ENCODE measurements at places on chromosomes 2 and 18.

DNA sequence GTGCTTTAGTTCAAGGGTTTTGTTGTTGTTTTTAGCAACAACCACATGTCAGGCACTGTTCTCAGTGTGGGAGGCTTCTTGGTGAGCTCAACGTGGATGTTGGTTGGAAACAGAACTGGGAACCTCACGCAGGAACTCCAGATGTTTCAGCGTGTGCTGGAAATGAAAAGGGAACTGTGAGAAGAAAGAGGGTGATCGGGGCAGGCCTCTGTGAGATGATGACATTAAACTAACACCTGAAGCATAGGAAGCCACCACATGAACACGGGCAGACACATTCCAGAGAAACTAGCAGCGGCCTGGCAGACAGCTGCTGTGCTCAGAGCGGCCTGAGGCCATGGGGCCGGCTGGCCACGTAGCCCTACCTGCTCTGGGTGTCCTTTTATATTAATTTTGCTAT lies 66.4 kb downstream of the COA5 start:
- DNase-seq, result no peak

DNA sequence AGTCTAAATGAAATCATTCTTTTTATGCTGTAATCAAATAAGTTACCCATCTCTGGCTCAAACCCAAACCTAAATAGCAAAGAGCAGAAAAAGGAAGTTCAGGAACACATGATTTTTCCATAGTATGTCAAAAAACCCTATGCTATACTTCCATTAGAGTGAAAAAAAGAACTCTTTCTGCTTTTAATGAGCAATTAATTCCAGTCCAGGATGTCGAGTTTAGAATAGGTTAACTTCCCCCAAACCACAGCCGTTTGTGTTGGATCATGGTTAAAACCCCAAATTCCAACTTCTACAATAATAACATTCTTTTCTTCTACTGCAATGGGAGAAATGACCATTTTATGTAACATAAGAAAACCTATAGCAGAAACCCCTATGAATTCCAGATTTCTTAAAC lies 171.1 kb upstream of the NRP2 start:
- DNase-seq, result no peak

- DNase-seq, result no peak
These were observed 144.3 kb downstream of the GPD2 start for GRCh38 chr2:156580501-156580900.

DNA sequence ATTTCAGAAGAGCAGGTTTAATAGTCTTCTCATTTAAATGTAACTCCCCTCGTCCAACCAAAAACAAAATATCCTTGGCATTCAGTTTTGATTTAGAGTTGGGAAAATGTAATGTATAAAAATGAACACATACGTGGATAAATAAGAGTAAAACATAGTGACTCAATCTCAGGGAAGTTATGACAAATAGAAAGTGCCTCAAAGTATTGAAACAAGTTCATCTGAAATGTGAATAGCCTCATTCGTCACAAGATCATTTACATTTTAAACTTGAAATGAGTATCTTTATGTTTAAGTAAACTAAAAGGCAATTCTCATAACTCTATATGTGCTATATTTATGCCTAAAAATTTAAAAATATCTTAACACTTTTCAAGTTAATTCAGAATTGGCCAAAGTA lies 122.2 kb upstream of the SMAD7 start:
- no peak for DNase-seq

- no peak for DNase-seq
These were observed 87.8 kb upstream of the TFCP2L1 start for GRCh38 chr2:121372721-121373353.

- no peak for DNase-seq
These were observed 3.5 kb downstream of the DQX1 start for GRCh38 chr2:74522516-74522915.

DNA sequence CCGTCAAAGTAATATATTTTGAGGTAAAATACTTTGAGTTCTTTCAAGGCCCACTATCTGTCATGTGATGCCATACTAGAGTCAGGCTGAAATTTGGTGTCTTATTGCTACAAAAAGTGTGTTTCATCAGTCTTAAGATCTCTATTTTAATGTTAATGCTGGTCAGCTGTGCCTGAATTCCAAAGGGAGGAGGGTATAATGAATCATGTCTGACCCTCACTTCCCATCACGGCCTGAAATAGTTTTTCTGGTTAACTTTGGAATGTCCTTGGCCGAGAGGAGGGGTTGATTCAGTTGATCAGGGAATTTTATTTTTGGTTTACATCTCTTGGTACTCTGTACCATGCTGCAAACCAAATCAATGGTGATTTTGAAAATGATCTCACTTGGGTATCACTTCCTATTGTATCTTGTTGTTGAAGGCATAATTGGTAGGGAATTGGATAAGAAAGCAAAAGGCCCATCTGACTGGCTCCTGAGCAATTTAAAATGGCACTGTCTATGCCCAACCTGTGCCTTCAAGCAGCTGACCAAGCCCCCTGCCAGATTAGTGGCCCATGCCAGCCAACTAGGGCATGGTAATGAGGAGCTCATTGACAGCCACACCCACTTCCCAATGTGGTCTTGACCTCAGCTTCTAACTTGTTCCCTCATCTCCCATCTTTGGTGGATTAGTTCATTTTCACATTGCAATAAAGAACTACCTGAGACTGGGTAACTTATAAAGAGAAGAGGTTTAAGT lies 6.1 kb upstream of the SLC35F5 start:
- no peak for DNase-seq

- DNase-seq, result no peak
These were observed 544.0 kb downstream of the STK39 start for GRCh38 chr2:167703441-167703840.

- no peak for DNase-seq
These were observed 14.9 kb upstream of the E2F6 start for GRCh38 chr2:11480859-11481258.

DNA sequence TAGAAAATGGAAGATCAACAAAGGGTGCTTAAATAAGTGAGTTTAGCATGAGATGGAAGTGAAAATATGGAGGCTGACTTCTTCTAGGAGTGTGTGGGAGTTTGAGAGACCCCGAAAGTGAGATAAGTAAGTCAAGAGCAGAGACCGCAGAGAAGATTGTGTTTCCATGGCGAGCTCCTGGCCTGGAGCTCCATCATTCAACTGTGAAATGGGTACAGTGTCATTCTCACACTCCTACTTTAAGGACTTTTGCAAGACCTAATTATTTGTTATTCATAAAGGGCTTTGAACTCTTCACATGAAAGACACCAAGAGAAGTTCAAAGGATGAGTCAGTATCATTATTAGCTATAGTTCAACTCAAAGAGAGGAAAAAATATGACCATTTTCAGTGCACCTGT lies 134.2 kb upstream of the PIK3C3 start:
- no peak for DNase-seq

- no peak for DNase-seq
These were observed 341.3 kb downstream of the TSN start for GRCh38 chr2:122096761-122097160.

- DNase-seq, result no peak
These were observed 223.6 kb upstream of the GULP1 start for GRCh38 chr2:188068093-188068492.

DNA sequence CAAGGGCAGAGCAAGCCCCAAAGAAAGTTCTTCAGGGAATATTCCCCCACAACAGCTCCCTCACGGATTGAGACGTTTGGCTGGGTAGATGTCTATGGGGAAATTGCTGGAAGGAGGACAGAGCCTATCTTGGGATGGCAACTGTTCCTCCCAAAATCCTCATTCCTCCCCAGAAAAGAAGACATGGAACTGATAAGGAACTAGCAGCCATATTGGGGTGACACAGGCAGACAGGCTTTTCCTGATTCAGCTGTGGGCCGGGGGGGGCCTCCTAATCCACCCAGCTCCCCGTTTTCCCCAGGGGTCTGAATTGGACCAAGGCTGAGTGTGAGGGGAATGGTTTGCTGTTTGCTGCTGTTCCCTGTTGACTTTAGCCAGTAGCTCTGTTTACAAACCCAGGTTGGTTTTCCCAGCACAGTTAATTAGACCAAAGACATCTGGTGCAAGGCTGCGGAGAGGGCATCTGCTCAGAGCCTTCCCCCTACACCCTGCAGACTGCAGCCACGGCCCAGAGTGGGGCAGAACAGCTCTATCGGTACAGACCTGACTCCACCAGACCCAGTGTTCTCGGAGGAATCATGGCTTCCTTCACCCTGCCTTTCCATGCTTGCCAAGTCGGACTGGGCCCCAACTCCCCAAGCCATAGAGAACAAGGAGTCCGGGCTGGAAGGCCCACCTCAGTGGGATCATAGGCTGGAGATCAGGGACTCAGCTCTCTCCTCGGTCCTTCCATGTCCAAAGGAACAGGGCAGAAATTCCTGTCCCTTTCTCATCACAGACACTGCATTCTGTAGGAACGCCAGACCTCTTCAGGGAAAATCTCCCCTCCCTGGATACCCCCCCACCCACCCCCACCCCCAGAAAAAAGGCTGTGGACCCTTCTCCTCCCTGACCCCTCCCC lies 1.7 kb upstream of the PKDCC start:
- peak; percentile 38 for DNase-seq

DNA sequence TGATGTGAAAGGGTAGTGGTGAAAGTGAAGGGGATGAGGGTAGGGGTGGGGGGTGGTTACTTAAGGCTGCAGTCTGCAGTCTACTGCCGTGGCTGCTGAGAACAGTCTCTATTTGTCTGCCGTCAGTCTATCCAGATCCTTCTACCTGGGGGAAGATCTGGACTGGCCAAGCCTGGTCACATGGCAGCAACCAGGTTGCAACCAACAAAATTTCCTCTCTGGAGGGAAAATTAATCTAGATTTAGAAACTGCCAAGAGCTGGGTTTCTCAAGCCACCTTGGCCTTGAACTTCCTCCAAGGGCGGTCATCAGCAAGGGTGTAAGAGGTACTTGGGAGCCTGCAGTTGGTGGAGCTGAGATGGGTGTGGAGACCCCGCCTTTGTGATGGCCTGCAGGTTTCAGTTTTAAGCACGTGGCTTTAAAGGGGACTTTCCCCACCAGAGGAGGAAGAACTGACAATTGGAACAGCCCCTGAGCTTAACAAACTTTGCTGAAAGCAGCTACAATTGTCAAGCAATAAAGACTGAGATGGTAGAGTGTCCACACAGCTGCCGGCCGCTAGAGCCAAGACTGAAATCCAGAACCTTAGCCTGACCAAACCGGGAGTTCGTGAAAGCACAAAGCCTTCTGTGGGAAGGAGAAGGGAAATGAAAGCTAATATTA lies 31.4 kb upstream of the KCMF1 start:
- DNase-seq, result peak; percentile 89

DNA sequence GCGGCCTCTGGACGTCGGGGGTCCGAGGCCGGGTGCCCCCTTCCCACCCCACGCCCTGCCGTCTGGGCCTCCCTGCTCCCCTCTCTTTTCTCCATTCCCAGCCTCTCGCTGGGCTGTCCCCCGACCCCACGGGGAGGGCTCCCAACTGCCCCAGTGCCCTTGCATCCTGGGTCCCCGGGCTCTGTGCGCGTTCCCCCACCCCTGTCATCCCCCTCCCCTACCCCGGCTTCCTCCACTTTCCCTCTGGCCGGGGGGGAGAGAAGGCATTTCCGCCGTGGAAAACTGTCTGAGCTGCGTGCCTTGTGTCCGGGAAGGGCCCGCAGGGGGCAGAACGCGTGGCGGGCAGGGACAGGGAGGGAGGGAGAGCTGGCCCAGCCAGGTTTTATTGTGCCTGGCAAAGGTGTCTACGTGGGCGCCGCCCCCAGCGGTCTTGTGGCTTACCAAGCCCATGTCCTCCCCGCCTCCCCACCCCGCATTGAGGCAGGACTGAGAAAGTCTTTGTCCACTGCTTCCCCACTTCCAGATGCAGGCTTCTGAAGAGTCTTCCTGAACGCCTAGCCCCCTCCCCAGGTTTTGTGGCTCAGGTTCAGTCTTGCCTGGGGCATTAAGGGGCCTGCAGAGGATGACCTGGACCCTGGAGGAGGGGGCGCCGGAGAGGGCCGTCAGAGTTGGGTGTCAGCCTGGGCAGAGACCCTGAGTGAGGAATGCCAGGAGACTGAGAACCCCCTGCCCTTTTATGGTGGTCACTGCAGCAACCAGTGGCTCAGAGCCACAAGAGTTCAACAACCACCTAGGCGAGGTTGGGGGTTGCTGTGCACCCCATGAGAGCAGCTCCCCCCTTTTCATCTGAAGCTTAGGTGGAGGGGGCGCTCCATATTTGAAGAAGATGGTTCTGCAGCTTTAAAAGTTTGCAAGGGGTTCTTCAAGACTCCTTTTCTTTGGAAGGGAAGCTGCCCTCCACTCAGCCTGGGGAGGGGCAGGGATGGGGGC lies 1.3 kb downstream of the ITM2C start:
- DNase-seq, result peak; percentile 76

- DNase-seq, result no peak
These were observed 11.5 kb upstream of the ALPP start for GRCh38 chr2:232367016-232367415.

GRCh38 chr2:159850789-159851188 lies 52.8 kb upstream of the CD302 start:
- no peak for DNase-seq

DNA sequence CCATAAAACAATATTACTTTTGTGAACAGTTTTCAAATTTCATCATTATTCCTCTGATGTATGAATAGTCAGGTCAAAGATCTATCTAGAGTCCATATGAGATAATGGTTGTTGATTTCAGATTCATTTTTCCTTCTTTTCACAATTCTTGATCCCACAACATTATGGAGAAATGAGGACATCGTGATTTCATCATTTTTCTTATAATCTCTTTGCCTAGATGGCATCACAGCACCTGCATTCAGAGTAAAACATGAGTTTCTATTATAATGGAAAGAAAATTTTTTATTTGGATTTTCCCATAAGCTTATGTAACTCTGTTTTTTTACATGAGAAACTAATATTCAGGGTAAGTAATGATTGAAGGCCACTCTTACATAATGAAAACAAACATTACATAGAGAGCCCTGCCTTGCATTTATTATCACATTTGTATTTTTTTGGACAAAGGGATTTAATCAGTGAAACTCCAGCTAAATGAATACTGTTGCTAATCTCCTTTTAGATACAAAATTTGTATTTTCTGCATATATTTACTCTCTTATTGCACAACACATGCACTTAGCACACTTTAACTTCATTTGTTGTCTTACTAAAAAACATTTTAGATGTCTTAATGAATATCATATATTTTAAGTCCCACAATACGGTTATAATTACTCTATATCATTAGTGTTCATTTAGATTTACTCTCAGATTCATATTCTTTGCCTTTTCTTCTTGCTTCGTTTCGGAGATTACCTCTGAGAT lies 188.4 kb upstream of the KYNU start:
- no peak for DNase-seq

DNA sequence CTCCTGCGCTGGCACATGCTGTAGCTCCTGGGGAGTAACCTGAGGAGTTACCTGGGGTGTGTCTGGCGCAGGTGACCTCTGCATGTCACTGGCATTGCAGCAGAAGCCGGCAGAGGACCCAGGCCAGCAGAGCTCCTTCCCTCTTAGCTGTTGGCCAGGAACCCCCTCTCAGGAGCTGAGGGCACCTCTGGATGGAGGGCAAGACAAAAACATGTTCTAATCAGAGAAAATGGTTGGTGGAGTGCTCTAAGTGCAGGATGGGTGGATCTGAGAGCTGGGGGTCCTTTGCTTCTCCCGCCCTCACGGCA lies 44.9 kb upstream of the SNTG2 start:
- no peak for DNase-seq

DNA sequence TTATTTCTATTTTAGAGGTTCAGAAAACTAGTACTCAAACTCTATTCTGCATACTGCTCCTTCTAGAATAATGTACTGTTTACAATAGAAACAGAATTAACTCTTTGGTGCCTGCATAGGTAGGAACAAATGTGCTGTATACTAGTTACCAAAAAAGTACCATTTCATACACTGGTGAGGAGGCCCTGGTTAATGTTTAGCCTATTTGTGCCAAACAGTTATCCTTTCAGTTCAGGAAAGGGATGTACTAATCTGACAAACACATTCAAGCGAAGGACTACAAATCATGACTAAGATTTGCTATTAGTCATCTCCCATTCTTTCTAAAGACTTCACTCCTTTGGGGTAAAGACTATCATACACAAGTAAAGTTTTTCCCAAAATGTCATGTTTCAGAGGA lies 47.4 kb downstream of the EXOC6B start:
- no peak for DNase-seq
